Kidney capillary endothelial cell (primary cell): ENCODE measurements at places on chromosomes 11 and 22.

DNA sequence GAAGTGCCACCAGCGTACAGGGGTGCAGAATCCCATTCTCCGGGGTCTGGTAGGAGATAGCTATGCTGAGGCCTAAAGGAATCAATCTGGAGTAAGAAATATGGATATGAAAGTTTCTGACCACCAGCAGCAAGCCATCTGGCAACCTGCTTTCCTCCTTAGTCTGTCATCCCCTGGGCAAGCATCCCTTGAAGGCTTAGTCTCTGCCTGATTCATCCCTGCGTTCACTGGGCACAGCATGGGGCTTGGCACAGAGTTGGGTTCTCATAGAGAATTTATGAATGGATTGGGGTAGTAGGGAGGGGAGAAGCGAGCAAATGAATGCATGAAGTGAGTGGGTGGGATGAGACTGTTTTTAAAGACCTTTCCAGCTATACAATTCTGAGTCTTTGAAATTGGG, 85.8 kb upstream of the NARS2 start:
- no peak for DNase-seq

DNA sequence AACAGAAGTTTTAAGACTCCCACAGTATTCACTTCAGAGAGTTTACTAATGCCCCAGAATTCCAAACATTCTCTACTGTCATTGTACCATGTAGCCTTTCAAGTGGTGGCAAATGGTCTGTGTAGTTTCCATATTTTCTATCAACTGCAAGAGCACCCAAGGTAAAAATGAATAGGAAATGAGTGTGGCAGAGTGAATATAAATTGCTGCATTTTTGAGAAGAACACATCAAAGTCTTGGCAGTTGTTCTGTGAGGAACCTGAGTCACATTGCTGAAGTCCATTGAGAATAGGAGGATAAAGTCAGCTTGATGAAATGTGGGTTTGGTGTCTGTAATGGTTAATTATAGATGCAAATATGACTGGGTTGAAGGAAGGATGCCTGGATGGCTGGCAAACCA, 193.6 kb downstream of the AASDHPPT start:
- no peak for DNase-seq

GRCh38 chr11:27229511-27230191, 133.4 kb downstream of the CCDC34 start:
- no peak for DNase-seq

DNA sequence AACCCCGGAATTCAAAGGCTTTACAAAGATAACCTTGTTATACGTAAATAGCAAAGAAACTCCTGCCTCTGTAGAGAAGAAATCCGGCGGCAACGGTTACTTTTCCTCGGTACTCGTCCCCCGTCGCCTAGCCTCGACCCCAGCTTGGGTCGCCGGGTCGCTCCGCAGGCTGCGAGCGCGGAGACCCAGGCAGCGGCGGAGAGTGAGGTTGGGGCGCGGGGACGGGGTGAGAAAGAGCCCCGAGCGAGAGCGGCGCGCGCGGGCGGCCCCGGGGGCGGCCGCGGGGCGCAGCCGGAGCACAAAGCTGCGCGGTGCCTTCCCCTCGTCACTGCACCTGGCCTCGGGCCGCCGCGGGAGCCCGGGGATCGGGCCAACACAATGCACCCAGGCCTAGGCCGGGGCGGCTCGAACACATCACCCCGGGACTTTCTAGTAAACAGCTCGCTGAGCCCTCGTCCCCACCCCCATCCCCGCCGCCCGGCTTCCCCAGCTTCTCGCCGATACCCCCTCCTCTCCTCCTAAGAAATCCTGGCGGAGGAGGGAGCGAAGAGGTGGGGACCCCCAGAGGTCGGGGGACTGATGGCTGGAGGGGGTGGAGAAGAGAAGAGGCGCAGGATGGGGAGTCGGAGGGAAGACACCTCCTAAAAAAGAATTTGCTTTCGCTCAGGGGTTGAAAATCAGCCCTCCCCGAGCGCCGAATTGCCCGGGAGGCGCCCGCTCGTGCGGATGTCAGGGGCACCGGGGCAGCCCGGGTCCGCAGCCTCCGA, 845 bp downstream of the MPPED2 start:
- DNase-seq: no peak

DNA sequence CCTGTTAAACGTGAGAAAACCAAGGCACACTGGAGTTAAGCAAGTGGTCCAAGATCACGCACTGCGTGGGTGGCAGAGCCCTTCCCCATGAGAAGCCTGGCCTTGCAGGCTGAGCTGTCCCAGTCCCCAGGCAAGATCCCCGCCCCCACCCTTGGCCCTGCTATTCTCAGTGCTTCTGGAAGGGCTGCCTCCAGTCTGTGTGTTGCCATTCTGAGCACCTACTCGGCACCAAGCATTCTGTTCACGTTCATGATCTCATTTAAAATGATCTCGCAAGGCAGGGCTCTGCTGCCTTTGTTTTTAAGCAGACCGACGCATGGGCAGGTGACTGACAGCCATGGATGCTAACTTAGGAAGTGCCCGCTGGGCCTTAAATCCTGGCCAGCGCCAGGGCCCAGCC, 62.8 kb downstream of the PHF21B start:
- no peak for DNase-seq

DNA sequence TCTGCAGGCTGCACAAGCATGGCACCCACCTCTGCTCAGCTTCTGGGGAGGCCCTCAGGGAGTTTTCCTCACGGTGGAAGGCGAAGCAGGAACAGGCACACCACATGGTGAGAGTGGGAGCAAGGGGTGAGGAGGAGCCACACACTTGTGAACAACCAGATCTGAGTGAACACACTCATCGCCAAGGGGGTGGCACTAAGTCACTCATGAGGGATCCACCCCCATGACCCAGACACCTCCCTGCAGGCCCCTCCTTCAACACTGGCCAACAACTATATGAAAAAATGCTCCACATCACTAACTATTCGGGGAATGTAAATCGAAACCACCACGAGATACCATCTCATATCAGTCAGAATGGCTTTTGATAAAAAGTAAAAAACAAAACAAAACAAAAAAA, 722 bp upstream of the KRTAP5-2 start:
- DNase-seq: no peak

DNA sequence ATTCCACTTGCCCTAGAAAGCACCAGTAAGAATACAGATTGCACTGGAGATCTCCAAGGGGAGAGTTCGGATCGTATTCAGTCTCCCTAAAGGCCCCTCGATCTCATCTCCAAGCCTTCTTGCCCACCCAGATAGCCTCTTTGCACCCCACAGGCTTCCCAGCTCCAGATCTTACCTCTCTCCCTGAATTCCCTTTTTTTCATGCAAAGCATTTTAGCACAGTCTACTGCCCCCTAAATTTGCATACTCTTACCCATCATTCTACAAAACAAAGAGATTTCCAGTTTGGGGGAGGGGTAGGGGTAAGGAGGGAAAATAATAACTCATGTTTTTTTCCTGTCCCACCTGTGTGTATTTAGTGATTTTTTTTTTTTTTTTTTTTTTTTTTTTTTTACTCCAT, 105.2 kb downstream of the NAV2 start:
- DNase-seq: no peak

- no peak for DNase-seq
Observed at GRCh38 chr11:9192561-9192960, 72.6 kb downstream of the DENND5A start.

DNA sequence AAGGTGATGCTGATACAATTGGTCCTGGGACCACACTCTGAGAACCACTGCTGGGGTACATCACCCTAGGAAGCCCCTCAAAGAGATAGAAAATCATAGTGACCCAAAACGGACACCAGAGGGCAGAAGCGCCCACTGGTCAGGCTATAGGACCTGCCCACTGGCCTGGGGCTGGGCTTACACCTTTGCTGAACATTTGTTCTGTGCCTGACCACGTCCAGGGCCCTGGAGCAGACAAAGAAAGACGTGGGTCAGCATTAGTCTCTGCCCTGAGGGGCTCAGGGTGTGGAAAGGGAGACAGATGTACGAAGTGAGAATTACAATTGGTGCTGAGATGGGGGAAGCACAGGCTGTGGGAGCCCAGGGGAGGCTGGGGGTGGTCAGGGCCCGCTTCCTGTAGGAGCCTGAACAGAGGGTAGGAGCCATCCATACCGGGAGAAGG, 14.4 kb upstream of the SERPINH1 start:
- no peak for DNase-seq

GRCh38 chr11:116840224-116840745, 2.9 kb upstream of the APOA1 start:
- no peak for DNase-seq

DNA sequence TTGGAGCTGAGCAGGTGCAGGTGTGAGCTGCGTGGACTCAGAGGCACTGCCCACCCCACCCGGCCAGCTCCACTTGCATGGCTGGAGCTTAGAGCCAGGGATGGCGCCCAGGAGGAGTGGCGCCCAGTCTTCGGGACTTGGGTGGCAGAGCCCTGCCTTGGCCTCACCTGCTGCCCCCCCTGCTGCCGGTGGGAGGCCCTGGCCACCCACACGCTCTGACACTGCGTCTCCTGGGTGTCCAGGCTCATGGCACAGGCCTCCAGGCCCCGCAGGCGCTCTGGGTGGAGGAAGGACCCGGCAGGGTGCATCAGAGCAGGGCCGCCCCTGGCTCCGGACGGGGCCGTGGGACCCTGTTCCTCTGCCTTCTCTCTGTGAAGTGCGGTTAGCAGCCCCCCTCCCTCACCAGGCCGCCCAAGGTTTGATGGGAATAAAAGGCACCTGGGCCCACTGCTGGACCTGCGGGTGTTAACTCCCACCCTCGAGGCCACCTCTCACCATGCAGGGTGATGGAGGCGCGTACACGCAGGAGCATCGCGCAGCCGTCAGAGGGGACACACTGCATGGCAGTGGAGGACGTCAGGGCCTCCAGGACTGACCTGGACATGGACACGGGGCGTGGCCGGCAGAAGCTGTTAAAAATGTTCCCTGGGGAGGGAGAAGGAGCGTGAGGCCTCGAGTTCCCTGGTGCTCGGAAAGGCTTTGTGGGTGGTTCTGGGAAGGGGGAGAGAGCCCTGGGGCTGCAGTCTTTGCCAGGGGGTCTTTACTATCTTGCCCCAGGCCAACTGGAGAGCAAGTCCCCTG, 11.8 kb downstream of the IL17REL start:
- DNase-seq: no peak

GRCh38 chr11:128462922-128463321, 124.4 kb downstream of the ETS1 start:
- no peak for DNase-seq

DNA sequence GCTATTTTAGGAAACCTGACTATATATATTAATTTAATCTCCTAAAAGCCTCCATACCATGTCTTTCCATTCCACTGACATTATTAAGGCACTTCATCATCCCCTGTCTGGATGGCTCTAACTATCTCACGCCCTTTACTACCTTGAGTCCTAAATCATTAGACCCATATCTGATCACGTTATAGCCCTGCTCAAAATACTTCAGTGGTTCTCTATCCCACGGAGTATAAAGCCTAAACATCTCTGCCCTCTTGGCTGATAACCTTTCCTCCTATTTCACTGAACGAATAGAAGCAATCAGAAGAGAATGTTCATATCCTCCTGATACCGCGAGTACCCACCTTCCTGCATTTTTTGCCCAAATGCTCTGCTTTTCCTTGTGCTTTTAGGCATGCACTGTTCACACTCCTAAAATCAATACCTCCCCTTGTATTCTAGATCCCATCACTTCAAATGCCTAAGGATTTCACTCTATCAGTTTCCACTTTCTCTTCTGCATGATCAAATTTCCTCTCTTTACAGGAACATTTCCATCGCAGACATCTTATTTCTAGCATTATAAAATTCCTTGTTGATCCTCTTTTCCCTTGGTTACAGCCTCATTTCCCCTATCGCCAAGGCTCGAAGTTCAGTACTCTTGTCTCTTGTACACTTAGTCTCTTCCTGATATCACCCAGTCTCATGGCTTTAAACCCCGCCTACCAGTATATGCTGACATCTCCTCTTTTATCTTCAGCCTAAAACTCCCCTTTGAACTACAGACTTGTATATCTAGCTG, 45.0 kb upstream of the BIRC3 start:
- no peak for DNase-seq

DNA sequence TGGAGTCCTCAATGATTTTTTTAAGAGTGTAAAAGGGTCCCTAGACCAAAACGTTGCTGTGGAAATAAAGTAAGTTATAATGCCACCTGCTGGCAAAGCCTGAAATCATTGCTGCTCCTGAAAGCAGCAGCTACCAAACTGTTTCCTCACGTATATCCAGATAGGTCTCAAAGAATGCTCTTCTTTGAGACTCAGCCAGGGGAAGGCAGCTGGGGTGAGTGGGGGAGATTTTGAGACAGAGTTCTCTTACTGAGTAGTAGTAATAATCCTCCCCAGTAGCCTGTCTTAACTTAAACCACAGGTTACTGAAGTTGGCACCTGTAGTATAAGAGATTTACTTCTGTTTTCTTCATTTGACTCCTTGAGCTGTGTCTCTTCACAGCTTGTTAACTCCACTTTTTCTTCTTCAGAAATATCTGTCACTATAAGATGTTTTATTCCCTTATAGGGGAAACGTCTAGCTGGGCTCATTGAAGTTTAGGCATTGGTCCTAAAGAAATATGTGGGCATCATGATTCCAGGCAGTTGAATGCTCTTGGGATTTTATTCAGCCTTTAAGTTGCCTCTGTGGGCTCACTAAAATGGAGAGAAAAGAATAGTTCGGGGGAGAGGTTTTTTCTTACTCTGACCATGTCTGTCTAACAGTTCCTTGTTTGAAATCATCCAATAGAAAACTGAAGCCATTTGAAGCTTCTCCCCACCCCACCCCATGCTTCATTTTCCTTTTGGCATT, 77.9 kb downstream of the BTBD10 start:
- peak; percentile 50 for DNase-seq

DNA sequence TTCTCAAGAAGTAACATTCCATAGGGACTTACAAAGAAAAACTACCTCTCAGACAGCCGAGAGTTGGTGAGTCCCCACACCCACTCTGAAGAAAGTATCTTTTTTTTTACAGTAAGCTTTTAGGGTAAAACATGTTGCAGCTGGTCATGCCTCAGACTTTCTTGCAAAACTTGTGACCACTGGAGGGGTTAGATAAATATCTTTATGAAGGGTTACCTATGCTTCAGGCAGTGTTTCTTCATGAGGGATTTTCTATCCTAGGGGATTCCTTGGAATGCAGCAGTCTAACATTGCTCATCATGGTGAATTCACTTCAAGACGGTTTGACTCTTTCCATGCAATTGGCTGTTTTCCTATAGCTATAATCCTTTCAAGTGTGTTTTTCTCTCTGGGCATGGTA, 20.8 kb upstream of the SNX19 start:
- no peak for DNase-seq

- DNase-seq: no peak
Observed at GRCh38 chr11:93737904-93738612, 3.2 kb downstream of the TAF1D start.

GRCh38 chr11:60310407-60310998, 16.6 kb upstream of the MS4A6E start:
- DNase-seq: no peak

- peak; percentile 31 for DNase-seq
Observed at GRCh38 chr11:72676861-72677341, 2.7 kb upstream of the PDE2A start.
